Amniotic stem cell (primary cell): ENCODE measurements at places on chromosomes 7 and 10.

DNA sequence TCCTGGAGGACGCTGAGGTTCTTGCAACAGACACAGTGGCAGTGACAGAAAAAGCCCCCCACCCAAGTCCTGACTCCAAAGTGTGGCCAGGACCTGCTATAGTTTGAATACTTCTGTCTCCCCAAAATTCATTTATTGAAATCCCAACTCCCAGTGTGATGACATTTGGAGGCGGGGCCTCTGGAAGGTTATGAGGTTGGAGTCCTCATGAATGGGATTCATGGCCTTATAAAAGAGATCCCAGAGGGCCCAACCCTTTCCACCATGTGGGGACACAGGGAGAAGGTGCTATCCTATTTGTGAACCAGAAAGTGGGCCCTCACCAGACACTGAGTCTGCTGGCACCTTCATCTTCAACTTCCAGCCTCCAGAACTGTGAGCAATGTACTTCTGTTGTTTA lies 18.3 kb downstream of the ANXA11 start:
- DNase-seq: no peak

GRCh38 chr7:66110856-66111255 lies 3.8 kb upstream of the CRCP start:
- peak; percentile 58 for DNase-seq

DNA sequence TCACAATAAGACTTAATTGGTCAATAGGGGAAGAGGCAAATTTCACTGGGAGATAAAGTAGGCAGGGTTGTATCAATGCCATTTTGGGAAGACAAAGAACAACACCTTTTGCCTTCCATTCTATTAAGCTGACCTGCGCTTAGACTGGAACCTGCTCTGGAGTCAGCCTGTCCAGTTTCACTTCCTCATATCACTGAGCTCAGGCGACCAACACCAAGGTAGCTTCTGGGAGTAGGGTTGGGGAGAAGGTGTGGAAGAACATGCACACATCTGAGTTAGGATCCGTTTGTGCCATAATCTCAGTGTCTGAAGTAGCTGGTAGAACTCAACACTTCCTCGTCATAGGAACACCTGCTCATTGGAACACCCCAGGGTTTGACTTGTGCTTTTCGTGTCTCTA lies 527.4 kb upstream of the IGFBP3 start:
- no peak for DNase-seq

DNA sequence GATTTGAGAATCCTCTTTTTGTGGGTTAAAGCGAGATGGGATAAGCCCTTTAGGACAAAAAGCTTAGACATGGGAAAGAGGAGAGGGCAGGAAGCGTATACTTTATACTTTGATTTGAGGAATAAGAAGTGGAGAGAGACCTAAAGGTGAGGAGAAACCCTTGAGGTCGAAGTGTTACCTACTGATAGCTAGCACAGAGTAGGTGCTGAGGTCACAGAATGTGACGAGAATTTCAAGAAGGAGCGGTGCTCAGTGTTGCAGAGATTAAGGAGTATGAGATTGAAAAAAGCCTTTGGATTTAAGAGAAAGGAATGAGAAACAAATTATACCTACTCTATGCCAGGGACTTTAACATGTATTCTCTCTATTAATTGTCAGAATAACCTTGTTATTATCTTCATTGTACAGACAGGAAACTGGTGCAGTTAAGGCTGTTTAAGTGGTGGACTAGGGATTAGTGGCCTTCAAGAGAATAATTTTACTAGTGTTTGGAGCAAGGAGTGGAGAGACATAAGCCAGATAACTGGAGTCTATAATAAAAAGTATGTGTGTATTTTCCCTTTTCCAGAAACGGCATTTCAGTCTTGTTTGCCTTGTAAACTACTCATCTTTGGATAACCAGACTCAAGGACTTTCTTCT lies 8.8 kb downstream of the CAPZA2 start:
- DNase-seq: no peak

DNA sequence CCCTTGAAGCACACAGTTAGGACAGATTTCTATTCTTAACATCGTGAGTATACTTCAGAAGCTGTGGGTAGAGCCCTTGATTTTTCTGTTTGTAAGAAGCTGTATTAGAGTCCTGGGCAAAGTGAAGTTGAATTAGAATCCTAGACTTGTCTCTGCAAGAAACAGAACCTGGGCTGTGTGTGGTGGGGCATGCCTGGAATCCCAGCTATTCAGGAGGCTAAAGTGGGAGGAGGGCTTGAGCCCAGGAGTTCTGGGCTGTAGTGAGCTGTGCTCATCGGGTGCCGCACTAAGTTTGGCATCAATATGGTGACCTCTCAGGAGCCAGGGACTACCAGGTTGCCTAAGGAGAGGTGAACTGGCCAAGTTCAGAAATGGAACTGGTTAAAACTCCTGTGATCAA lies 183.4 kb downstream of the GNAI1 start:
- no peak for DNase-seq

- no peak for DNase-seq
Observed at GRCh38 chr7:135938563-135938962, 38.6 kb downstream of the MTPN start.

- no peak for DNase-seq
Observed at GRCh38 chr10:34962866-34963265, 127.3 kb downstream of the CUL2 start.

DNA sequence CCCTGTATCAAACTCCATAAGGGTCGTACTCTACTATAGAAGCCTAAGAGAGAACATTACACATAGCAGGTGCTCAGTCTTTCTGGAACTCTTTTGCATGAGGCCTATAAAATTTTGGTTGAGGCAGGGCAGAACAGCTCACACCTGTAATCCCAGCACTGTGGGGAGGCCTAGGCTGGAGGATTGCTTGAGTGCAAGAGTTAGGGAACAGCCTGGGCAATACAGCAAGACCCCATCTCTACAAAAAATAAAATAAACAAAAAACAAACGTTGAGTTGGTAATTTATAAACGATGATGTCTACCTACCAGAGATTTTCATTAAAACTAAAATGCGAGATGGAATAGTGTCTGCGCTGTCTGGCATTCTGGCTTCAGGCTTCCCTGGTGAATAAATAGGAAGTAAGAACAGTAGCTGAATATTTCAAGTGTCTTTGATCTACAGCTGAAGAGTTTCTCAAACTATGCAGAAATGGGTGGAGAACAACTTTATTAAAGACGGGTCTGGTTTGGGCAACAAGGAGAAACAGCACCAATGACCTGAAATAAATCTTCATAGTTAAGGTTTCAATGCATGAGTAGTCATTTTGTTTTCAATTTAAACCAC lies 774 bp downstream of the PON2 start:
- DNase-seq: no peak

DNA sequence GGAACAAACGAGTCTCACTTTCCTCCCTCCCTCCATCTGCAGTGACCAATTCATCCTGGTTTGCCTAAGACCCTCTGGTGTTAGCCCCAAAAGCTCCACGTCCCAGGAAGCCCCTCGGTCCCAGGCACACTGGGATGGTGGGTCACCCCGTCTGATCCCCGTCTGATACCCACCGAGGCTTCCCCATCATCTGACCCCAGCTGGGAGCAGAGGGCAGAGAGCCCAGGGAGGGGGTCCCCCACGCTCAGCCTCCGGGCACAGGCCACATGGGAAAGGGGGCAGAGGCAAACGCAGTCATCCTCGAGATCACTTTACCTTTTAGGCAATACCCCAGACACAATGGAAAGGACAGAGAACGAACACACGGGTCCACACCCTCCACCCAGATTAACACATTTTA lies 291.6 kb upstream of the PPP2R2D start:
- DNase-seq: no peak

- no peak for DNase-seq
Observed at GRCh38 chr7:100745184-100745583, 11.8 kb downstream of the ZAN start.

GRCh38 chr7:825386-825785 lies 6.9 kb upstream of the SUN1 start:
- no peak for DNase-seq

- DNase-seq: no peak
Observed at GRCh38 chr10:33860552-33860951, 526.1 kb upstream of the NRP1 start.

DNA sequence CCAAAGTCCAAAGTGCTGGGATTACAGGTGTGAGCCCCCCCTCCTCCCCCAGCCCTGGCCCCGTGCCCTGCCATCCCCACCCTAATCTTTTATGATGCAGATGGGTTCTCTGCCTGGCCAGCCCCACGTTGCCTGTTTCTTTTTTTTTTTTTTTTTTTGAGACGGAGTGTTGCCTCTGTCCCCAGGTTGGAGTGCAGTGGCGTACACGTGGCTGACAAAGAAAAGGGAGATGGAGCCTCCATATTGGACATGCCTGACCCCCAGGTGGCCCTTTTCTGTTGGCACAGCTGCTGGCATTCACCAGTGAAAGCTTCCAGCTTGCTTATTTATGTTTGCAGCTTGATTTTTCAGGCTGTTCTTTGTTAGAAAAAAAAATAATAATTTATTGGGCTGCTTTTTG lies 235.3 kb downstream of the CCDC3 start:
- DNase-seq: no peak

DNA sequence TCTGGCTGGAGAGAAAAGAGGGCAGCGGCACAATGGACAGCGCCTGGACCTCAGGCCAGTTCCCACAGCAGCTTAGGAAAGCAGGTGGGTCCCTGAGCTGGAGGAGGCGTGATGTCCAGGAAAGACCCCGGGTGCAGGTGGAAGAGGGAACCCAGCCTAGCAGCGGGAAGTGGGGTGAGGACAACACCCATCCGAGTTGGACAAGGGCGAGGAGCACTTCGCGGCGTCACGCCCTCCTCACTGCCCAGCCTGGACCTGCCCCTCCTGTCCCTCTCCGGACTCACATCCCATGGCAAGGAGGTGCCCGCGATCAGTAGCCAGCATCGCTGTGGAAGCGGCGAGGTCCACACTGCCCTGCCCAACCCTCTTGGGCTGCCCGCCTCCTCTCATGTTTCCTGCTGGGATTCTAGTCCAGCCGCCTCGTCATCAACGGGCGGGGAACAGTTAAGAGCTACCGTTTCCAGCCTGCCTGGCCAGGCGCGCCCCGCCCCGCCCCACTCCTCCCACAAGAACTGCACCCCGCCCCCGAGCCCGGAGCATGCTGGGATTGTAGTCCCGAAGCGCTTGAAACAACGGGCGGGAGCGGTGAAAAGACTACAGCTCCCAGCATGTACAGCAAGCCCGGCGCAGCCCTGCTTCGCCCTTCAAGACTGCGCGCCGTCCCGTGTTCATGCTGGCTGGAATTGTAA lies 930.6 kb upstream of the ZNF722 start:
- DNase-seq: no peak

- no peak for DNase-seq
Observed at GRCh38 chr10:88070080-88070880, 206.9 kb downstream of the PTEN start.

DNA sequence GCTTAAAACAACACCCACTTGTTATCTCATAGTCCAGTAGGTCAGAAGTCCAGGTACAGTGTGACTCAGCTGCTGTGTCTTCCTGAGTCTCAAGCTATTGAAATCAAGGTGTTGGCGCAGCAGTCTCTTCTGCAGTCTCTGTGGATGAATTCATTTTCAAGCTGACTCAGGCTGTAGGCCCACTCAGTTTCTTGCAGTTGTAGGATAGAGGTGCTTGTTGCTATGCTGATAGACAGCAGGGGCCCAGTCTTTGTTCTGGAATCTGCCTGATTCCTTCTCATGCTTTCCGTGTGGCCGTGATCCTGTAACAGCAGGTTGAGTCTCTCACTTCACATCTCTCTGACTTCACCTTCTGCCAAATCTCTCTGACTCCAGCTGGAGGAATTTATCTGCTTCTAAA lies 400.4 kb upstream of the POM121L12 start:
- DNase-seq: no peak

DNA sequence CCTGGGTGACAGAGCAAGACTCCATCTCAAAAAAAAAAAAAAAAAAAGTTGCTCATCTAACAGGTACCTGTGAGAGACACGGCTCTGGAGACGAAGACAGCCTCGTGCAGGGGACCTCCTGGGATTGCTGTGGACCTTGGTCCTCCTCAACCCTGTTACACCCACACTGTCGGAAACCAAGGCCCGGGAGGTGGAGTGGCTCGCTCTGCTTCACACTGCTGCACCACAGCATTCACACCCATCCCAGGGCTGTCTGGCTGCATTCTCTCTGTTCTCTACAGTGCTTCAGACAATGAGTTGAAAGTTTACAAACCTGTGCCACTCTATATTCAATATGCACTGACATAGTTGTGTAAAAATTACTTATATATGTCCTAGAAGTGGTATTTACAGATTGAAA lies 101.0 kb upstream of the TNS3 start:
- no peak for DNase-seq

GRCh38 chr10:69847883-69848282 lies 46.2 kb downstream of the COL13A1 start:
- DNase-seq: no peak

GRCh38 chr7:88111140-88111743 lies 108.6 kb downstream of the SRI start:
- no peak for DNase-seq

- DNase-seq: no peak
Observed at GRCh38 chr7:134966691-134967090, 19.6 kb upstream of the AGBL3 start.

DNA sequence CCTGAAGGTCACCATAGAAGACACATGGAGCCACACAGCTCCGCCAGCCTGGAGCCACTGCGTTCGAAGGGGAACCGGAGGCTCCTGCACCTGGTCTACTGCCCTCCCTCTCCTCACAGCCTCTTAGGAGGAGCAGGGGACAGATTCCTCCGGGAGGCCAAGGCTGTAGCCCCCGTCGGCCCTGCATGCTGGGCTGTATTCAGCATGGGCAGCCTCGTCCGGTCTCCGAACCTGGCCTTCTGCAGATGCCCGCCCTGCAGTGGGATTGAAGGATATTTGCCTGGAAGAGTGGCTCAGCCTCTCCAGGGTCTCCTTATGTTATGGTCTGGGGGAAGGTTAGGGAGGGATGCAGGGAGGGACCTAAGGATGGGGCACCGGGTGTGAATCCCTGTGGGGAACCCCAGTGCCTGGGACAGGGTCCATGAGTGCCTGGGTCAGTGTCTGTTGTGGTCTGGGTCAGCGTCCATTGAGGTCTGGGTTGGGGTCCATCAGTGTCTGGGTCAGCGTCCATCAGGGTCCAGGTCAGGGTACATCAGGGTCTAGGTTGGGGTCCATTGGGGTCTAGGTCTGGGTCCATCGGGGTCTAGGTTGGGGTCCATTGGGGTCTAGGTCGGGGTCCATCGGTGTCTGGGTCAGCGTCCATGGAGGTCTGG lies 13.0 kb upstream of the SCART1 start:
- no peak for DNase-seq

- no peak for DNase-seq
Observed at GRCh38 chr7:25965405-25966123, 186.4 kb upstream of the NFE2L3 start.

- peak; percentile 17 for DNase-seq
Observed at GRCh38 chr10:23525406-23525805, 86.5 kb downstream of the OTUD1 start.

DNA sequence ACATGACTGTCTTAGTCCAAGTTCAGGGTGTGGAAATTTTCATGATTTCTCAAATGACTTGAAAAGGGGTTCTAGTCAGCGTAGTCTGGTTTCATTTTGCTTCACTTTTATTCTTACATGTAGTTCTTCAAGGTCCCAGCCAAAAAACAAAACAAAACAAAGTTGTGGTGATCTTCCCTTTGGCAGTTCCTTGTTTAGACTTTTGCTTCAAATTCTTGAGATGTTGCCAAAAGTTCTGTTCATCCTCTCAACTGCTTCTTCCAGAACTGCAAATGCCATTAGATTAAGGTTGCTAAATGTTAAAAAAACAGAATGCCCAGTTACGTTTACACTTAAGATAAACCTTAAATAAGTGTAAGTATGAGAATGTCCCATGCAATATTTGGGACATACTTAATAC lies 370.8 kb upstream of the LRRTM3 start:
- DNase-seq: no peak
